Activated naive CD8-positive, alpha-beta T cell treated with anti-CD3 and anti-CD28 coated beads for 36 hours (primary cell): ENCODE measurements at places on chromosomes 7 and 10. TPM values are rescaled to one million over a fixed set of nuclear protein-coding genes. Genes with fewer than 3 reads are reported as not detected.

DNA sequence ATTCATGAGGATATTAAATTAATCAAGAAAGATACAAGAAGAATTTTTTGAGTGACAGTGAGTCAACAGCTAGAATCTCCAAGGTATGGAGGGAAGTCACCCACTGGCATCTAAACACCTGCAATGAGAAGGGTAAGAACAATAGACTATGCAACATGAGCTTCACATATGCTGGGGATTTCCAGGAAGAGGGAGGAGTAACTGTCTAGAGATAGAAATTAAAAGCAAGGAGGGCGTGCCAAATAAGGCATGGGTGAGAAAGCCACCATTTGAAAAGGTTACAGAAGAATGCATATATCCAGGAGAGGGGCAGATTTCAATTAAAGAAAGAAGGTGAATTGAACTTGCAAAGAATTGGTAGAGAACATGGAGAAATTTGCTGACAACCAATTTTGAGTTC, 365.7 kb downstream of the GPR37 start:
- DNase-seq: no peak

- DNase-seq: no peak
Measured at GRCh38 chr7:106944035-106944665, 79.1 kb downstream of the PIK3CG start.

DNA sequence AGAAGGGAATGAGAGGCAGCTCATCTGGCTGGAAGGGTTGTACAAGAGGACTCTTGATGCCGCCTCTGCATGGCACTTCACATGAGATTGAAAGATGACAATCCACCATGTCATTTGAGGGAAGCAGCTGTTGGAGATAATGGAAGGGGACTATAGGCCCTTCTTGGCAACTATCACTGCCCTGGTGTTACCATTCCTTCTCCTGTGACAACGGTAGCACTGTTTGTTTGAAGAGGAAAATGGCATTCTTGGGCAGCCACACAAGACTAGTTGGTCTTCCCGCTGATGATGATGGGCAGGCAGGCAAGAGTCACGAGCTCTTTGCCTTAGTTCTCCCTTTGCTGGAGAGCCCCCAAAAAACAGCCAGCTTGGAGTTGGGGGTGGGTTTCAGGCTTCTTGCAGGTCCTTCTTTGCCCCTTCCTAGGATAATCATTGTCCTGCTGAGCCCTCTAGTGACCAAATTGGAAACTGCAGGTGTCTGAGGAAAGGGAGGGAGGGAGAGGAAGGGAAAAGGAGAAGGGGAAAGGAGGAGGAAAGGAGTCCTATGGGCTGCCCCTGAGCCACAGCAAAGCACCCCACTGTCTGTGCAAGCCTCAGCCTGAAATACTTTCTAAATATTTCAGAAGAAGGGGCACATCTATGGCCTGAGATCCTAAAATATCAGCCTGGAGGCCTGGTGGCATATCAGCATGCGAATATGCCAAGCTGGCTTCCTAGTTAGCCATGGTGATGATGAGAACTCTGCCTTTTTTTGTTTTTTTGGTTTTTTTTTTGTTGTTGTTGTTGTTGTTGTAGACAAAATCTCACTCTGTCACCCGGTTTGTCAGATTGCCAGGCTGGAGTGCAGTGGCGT, 165.6 kb upstream of the KMT2E start:
- peak; percentile 25 for DNase-seq

GRCh38 chr10:12919574-12919973, 81.9 kb downstream of the CCDC3 start:
- DNase-seq: no peak

GRCh38 chr10:4758256-4758655, 67.8 kb upstream of the AKR1E2 start:
- DNase-seq: no peak

DNA sequence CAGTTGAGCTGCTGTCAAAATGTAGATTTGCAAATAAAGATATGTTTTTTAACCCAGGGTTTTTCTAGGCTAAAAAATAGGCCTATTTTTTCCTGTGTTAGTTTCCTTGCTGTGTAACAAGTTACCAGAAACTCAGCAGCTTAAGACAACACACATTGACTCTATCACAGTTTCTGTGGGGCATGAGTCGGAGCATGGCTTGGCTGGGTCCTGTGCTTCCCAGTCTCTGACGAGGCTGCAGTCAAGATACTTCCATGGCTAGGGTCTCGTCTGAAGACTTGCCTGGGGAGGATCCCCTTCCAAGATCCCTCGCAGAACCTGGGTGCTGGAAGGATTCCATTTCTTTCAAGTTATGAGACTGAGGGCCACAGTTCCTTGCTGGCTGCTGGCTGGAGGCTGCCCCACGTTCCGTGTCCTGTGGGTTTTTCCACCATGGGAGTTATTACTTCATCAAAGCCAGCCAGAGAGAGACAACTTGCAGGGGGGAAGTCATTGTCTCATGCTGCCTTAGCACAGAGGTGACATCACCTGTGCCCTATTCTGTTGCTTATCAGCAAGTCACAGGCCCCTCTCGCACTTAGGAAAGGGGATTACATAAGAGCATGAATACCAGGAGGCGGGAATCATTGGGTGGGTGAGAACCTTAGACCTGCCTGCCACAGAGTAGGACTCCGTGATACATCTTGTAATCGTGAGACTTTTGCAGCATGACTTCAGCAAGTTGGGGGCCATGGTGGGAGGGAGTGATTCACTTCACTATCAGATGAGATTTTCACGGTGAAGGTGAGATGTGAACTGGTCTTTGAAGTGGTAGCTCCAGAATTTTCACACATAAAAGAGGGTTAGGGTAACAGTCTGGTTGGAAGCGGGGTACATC, 77.9 kb downstream of the CCNY start:
- peak; percentile 25 for DNase-seq

- DNase-seq: no peak
Measured at GRCh38 chr7:4162884-4163564, 519.1 kb upstream of the FOXK1 start.

GRCh38 chr7:91916051-91916440, 24.6 kb upstream of the AKAP9 start:
- DNase-seq: no peak

DNA sequence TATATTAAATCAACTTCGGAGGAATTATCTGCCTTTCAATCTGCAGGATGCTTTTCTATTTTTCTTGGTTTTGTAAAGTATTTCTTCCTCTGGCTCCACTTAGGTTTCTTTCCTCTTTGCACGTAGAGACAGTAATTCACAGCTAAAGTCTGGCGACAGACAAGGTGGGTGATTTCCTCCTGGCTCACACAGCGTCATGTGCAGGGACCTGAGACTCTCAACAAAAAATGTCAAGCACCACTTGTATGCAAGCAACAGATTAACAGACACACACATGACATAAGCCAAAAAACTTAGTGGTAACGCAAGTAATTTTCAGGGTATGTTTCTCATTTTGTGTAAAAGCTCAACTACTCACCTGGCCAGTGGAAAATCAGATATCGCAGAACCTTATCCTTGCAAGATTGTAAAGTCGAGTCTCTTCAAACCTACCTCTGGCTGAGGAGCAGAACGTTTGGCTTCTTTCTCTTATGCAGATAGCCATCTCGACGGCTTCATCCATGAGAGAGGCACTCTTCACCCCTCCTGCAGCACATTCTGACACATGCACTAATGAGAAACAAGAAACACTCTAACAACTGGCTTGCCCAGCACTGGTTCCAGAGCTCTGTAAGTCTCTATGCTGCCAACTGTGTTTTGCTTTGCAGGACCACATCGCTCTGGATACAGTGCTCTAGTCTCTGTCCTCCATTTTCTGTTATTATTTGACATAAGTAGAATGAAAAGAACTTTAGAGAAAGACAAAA, 188.0 kb downstream of the CDCA7L start:
- no peak for DNase-seq

DNA sequence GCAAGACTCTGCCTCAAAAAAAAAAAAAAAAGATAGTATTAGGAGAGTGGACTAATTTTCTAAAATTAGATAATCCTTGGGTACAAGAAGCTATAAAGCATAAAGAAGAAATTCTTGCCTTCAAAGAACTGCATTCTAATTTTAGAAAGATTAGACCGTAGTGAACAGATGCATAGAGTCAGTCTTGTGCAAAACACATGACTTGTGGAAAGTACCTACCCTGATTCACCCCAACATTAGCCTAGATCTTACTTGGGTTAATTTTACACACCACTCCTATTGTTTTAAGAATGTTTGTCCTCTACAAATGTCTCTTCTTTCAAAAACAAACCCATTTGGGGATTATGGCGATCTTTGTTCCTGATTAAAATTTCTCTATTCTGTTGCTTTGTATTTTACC, 38.9 kb upstream of the SP8 start:
- DNase-seq: no peak

- DNase-seq: no peak
Measured at GRCh38 chr7:45982907-45983719, 62.0 kb upstream of the IGFBP3 start.

DNA sequence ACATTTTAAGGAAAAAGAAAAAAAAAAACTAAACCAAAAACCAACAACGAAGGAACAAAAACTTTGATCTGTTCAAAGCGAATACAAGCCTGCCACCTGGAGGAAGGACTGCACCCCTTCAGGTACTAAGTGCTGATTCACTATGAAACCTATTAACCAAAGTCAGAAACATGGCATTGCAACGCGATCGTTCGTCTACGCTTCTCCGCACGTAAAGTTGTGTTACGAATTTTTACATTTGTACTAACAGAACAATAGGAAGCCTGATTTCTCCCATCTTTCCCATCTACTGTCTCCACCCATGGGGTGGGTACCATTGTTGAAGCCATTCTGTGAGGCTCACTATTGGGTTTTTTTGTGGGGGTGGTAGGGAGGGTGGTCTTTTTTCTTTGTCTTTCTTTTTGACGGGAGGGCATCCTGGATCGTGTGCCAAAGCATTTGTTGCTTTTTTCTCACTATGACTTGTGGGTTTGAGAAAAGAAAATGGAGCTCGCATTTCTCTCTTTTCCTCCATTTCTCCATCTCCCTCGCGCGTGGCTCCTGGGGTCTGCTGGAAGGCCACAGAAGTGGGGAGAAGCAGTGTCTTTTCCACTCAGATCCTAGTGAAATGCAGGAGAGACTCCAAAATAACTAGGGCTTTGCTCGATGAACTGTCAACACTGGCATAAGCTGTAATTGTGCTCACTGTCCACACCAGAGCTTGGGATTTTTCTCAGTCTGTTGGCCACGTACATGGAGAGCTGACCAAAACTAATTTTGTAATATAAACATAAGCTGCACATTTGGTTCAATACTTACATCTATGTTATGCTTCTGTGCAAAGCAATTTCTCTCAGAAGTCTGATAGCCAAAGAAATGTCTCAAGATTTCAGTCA, 100.9 kb upstream of the YAE1 start:
- DNase-seq: peak; percentile 33

ASL gene
- 22.8 TPM for total RNA-seq

GNAT3 gene
- not detected for total RNA-seq
